ENCODE measurements at places on chromosomes 3 and 15.

DNA sequence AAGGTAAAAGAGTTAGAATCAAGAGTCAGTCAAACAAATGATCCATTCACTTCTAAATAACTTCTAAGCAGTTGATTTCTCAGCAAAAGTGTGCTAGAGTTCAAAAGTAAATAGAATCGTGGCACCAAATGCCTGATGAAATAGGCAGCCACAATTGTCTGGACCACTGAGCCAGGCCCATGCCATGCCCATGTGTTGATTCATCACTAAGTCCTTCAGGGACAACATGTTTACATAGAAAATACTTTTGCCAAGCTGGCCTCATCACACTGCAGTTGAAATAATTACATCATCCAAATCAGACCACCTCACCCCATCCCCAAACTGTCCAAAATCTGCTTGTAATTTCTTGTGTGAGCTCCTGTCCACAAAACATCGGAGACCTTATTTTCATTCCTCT lies 216.3 kb downstream of the IGSF11 start:
- peak; percentile 82 for DNase-seq

GRCh38 chr3:161274691-161275298 lies 53.7 kb downstream of the NMD3 start:
- DNase-seq: no peak

GRCh38 chr3:97927704-97928103 lies 44.5 kb downstream of the RIOX2 start:
- no peak for DNase-seq

GRCh38 chr15:101043911-101044624 lies 124.9 kb downstream of the LRRK1 start:
- DNase-seq: no peak

GRCh38 chr3:182028081-182028480 lies 316.4 kb downstream of the SOX2 start:
- peak; percentile 69 for DNase-seq

DNA sequence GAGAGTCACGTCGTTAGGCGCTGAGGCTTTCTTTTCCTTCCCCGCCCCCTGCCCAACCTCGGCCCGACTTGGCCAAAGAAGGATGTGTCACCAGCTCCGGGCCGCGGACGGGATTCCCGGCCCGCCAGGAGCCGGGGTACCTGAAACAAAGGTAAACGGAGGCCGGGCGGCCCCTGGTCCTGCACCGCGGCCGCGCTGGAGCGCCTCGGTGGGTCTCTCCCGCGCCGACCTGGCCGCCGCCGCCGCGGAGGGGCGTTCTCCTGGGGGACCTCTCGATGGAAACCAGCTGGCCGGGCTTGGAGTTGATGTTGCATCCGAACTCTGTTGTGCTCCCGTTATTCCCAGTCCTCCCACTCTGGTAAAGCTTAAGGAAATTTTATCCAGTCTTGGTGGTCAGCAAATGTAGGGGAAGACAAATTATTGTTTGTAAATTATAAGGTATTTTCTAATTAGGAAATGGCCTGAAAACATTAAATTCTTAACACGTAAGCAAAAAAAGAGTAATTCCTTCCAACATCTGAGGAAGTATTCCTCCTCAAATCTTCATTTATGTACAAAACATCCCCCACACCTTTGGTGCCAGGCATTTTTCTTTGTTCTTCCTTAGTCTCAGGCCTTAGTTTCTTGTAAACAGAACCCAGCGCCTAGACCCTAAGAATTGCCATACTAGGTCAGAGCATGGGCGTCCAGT lies 888 bp downstream of the PPP2R3A start:
- DNase-seq: no peak

GRCh38 chr3:116443191-116443661 lies 2.1 kb downstream of the LSAMP start:
- DNase-seq: no peak

GRCh38 chr3:54020436-54020835 lies 101.9 kb upstream of the CACNA2D3 start:
- DNase-seq: no peak

DNA sequence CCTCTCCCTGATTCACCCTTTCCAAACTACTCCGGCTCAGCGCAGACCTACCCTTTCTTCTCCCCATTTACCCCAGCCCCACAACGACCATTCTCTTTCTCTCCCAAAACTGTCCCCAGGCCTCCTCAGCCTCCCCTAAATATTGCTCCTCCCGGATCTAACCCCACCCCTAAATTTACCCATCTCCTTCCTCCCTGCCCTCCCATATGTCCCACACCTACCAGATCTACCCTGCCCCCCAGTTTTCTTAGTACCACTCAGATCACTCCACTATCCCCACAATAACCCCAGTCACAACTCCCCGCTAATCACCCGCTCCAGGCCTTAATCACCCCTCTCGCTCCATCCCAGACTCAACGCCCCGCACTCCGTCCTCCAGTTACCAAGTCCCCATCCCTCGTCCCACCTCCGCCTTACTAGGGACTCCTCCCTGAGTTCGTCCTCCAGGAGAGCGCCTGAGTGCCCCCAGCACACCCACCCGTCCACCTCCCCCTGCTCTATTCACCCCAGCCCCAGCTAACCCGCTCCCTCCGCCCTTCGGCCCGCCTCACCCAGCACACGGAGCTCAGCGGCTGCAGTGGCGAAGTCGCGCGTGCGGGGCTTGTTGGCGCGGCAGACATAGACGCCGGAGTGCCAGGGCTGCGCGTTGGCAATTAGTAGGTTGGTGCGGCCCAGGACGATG lies 18.6 kb upstream of the IGDCC3 start:
- no peak for DNase-seq

- no peak for DNase-seq
These were observed 72.8 kb downstream of the VGLL4 start for GRCh38 chr3:11570789-11571495.

All from MG63 (cell line).